ENCODE measurements at places on chromosomes 5 and 9.

DNA sequence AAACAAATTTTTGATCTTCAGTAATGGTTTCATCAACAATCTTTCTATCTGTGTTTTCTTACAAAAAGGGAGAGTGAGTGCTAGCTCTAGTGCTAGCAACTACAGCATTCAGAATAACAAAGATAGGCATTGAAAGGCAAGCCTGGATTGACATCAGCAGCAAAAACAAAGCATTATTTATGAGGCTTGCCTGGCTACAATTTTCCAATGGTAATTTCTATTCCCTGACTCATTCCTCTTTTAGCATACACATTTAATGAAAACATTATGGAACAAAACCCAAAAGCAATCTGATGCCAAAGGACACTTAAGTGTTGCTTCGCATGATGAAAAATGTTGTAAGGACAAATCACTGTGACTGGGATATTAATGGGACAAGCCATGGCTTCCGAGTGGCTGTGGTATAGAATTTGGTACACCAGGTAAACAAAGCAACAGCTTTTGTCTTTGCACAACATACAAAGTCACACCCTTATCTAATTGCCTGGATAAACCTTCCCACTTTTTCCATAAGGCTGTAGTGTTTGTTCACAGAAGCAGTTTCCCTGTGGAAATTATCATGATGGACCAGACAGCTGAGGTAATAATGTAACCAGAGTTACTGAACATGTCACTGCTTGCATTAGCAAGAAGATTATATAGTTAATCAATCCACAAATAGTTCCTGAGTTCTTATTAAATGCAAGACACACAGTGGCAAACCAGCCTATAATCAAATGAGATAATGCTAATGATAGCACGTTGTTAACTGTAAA lies 179.8 kb upstream of the EDIL3 start:
- no peak for DNase-seq

DNA sequence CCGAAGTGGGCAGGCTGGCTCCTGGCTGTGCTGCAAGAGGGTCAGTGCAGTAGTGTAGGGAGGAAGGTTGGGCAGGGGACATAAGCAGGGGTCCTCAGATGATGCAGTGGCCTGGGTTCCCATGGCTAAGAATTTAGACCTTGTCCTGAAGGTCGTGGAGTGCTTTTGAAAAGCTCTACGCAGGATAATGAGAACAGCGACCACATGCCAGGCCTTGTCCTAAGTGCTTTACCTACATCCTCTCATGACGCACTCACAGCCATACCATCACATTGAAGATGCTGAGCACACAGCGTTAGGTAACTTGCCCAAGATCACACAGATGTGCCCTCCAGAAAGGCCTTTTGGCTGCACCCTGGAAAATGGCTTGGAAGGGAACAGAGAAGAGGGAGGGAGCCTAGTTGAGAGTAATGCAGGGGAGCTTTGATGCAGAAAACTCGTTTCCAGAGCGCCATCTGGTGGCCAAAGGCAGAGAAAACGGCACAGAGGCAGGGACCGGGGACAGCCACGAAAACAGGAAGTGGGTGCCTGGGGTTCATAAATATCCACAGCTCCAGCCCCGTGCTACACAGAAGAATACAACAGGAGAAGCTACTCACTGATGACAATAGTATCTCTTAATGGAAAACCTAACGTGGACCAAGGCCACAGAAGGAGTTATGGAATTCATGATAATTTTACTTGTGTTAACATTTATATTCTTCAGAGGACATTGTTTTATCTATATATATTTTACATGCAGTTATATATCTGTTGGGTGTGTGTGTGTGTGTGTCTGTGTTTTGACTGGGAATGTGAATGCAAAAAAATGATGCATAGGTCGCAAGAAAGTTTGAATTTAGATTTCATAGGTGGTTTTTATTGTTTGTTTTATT lies 2.7 kb upstream of the PCDH12 start:
- DNase-seq, result peak; percentile 98

- no peak for DNase-seq
These were observed 236.8 kb upstream of the MVB12B start for GRCh38 chr9:126089789-126090188.

GRCh38 chr9:107628444-107628843 lies 138.9 kb upstream of the KLF4 start:
- DNase-seq, result no peak

All from lower leg skin (tissue), 4 donors.